Aorta (tissue), 5 donors: ENCODE measurements at places on chromosomes 12 and 14. TPM values are rescaled to one million over a fixed set of nuclear protein-coding genes. Genes with fewer than 3 reads are reported as not detected.

DNA sequence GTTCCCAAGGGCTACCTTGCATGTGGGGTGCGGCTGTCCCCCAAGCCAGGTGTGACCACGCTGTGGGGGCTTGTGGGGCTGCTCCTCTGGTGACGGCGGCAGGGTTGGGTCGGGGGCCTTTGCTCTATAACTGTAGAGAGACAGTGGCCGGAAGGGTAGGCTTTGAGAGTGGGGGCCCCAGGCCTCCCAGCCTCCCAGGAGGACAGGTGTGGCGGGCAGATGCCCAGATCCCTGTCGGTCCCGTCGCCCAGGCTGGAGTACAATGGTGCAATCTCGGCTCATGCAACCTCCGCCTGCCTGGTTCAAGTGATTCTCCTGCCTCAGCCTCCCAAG lies 2.7 kb upstream of the GPR132 start:
- DNase-seq = no peak

DNA sequence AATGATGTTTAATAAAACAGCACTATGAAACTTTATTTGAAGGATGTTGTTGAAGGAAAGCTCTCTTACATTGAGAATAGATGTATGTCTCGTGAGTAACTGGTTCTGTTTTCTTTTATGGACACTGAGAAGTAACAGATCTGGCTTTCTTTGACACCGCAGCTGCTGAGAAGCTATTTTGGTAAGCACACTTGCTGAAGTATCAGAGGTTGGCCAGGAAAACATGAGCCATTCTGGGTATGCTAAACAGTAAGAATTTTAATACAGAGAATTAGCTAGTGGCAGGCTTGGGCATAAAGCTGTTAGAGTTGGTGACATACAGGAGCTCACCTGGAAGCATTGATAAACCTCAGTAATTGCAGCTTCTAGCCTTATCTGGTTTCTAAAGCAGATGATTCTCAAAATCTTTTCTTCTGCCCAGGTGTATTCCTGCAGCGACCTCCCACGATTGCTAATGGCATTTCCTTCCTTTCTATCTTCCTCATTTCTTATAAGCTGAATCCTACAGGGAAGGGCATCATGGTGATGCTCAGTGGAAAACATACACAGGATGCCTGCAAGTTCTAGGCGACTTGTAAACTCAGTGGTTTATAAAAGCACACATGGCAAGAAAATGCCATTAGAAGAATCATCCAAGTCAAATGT lies 291.6 kb upstream of the SLC16A7 start:
- no peak for DNase-seq

NXPH4 gene
- 1.2 TPM for total RNA-seq

- DNase-seq = no peak
Measured at GRCh38 chr14:44979273-44979672, 17.3 kb downstream of the TOGARAM1 start.

DNA sequence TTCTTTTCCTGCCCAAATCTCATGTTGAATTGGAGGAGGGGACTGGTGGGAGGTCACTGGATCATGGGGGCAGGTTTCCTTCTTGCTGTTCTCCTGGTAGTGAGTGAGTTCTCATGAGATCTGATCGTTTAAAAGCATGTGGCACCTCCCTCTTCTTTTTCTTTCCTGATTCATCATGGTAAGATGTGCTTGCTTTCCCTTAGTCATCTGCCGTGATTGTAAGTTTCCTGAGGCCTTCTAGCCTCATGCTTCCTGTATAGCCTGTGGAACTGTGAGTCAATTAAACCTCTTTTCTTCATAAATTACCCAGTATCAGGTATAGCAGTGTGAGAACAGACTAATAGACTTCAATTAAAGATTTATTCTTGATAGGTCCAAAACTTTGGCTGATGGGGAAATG lies 83.5 kb downstream of the CAND1 start:
- no peak for DNase-seq

DNA sequence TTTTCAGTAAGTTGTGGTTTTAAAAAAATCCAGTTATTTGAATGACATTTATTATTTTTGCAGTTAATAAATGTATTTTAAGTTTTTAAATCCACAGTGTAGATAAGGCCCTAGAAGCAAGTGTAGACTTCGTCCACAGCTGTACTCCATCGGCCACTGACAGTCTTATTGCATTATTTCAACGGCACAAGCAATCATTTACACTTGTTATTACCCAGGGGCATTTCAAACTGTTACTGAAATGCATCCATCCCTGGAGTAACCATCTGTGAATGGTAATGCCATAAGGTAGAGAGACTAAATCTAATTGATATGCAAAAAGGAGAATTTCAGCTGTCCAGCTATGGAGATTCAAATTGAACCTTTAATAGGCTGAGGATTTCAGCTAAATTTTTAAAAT lies 48.4 kb downstream of the BICD1 start:
- DNase-seq = no peak

GRCh38 chr12:129848876-129849275 lies 54.9 kb downstream of the TMEM132D start:
- DNase-seq = no peak

DNA sequence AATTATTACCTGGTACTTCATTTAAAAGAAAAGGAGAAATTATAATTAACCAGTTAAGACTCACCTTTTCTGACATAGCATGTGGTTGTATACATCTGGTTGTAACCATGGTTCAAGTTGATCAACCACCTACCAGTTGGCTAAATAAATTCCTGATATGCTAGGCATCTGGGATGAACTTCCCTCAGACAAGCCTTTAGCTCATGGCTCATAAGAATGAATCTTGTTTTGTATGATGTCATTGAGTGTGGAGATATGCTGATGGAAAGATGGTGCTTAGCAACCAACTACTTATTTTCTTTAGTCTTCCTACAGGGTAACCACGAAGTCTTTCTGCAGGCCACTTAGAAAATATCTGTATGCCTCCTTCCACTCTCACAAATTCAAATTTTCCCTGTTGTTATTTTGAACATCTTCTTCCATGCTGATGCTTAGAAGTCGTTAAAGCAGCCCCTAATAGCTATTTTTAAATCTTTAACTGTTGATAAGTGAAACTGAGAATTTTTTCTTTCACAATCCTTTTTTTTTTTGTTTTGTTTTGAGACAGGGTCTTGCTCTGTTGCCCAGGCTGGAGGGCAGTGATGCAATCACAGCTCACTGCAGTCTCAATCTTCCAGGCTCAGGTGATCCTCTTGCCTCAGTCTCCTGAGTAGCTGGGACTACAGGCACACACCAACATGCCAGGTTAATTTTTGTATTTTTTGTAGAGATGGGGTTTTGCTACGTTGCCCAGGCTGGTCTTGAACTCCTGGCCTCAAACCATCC lies 51.9 kb upstream of the PTHLH start:
- DNase-seq = no peak

GRCh38 chr12:112252184-112252583 lies 126.8 kb downstream of the TRAFD1 start:
- DNase-seq = no peak

GRCh38 chr12:107368586-107368985 lies 275.2 kb upstream of the CRY1 start:
- DNase-seq = no peak

GRCh38 chr14:104044016-104044415 lies 41.5 kb upstream of the ASPG start:
- no peak for DNase-seq

DENND5B gene
- 22.5 TPM for total RNA-seq

MGP gene
- 7,115 TPM for total RNA-seq

P2RX2 gene
- not detected for total RNA-seq

- DNase-seq = no peak
Measured at GRCh38 chr14:85357120-85357519, 172.8 kb upstream of the FLRT2 start.

GRCh38 chr12:112755507-112755906 lies 36.0 kb upstream of the RPH3A start:
- no peak for DNase-seq

KLHDC1 gene
- total RNA-seq = 19.4 TPM

DNA sequence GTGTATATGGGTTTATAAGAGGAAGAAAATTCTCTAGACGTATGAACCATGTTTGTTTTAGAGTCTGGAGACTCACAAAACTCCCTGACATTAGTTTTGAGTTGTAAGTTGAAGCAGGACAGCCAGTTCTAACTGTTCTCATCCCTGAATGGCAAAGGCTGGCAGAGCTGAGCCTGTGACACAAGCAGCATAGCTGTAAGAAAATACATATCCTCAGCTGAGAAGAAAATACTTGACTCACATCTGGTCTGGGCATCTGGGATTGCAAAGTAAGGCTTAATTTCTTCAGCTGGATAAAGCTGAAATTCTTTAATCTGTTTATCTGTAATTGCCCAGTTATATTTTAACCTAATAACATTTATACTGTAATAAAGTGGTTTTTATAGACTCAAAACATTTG lies 156.3 kb downstream of the PELI2 start:
- no peak for DNase-seq

DNA sequence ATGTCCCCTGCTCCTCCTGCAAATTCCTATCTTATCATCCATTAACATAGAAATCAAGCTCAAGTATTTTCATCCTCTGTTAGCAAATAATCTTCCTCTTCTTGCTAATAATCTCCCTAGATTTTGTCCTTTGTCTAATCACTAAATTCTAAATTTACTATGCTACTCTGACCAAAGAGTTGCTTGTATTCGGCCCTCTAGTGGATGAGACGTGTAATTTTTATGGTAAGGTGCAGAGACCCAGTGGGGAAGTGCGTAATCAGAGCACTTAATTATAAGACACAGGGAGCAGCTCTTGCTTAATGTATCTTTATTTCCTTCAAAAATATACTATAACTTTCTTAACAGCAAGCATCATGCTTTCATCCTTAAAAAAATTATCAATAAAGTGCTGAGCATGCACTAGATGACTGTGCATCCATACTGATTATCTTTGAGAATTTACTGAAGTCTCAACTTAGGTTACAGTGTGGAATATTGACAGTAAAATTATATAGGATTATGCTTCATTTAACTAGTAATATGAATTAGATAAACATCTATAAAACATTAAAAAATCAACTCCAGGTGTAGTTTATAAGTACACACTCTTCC lies 212.6 kb downstream of the SLC16A7 start:
- no peak for DNase-seq

- no peak for DNase-seq
Measured at GRCh38 chr12:57727758-57728395, 10.7 kb downstream of the AGAP2 start.

DNA sequence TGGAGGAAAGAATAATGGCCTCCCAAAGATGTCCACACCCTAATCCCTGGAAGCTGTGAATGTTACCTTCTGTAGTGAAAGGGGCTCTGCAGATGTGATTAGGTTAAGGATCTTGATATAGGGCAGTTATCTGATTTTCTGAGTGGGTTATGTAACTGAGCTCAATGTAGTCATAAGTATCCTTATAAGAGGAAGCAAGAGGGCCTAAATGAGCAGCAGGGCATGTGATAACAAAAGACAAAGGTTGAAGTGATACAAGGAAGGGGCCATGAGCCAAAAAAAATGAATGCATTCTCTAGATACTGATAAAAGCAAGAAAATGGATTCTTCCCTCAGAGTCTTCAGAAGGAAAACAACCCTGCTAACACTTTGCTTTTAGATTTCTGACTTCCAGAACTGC lies 78.8 kb downstream of the OSBPL8 start:
- no peak for DNase-seq

- DNase-seq = no peak
Measured at GRCh38 chr12:126182619-126183236, 1117.5 kb downstream of the AACS start.
